ENCODE measurements at places on chromosomes 12 and 14.
A peak's percentile ranks its signal among the peaks of the same experiment; 100 is the strongest.

DNA sequence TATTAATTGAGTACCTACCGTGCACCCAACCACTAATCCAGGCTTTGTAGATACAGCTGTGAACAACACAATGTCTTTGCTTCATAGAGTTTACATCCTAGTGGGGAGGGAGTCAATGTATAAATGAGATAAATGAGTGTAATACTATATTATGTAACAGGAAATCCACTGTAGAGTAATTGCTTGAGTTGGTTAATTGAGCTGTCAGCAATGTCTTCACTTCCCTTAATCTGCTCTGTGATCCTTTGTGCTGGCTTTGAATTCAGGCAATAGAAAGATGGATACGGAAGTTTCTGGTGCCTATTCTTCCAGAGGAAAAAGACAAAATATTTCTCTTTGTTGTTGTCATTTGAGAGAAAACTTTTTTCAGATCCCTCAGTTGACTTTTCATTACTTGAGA, 104.0 kb upstream of the SLC16A7 start:
- no peak for DNase-seq

- no peak for DNase-seq
Observed at GRCh38 chr12:52600071-52600470, 1.2 kb downstream of the KRT72 start.

DNA sequence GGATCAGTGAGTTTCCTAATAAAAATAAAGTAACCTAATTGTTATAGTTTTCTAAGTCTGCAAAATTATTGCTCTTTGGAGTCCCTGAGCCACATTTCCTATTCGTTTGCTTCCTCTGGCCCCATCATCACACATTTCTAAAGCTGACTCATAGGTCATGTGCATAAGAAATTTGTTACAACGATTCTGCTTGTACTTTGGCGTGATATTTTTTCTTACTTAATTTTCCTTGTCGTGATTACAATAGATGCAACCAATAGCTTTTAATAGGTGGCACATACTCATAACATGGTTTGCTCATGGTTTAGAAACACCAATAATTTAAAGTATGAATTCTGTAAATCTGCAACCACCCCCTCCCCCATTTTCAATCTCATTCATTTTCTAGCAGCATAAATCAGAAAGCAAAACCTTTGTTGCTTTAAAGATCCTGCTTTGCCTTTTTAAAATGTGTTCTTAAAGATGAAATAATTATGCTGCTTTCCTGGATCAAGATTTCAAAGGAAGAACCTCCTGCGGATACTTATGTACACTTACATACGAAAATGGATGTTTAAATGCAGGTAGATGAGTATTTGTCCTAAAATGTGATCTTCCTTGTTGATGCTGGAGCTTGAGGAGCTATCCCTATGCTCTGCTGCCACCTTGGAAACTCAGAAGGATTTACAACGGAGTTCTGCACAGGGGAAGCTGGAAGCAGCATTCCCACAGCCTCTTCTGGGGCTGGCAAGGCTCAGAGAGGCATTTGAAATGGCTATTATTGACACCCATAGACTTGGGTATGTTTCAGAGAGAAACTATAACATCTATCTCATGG, 1.7 kb upstream of the FLRT2 start:
- DNase-seq: peak; percentile 61

DNA sequence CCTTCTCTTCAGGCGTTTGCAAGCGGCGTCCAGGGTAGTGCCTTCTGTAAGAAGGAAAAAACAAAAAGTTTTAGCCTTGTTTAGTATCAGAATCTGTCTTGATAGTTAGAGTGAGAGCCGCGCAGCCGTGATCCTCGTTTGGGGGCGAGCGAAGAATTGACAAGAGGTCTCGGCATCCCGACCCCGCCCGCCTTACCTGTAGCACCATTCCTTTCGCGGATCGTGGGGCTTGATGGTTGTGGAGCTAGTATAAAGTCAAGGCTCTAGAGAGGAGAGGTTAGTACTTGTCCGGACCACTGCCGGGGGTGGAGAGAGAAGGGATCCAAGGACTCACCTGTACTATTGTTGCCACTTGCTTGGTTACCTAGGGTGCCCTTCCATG, 494 bp downstream of the TMTC3 start:
- no peak for DNase-seq

- no peak for DNase-seq
Observed at GRCh38 chr14:78302841-78303240, 132.7 kb downstream of the NRXN3 start.

DNA sequence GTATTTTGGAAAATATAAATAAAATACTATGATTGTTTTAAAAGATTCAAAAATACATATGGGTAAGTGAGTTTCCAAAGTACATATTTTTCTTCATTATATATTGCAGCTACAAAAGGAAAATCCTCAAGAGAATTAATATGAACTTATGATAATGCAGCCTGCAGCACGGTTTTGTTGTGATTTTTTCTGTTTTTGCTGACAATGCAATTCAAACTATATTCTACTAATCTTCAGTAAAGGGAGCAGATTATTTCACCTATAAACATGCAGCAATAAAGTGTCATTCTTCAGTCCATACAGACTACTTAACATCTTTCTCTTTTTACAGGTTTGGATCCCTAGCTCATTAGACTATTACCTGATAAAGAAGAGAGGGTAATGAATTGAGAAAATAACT, 582.1 kb upstream of the MGAT4C start:
- no peak for DNase-seq

DNA sequence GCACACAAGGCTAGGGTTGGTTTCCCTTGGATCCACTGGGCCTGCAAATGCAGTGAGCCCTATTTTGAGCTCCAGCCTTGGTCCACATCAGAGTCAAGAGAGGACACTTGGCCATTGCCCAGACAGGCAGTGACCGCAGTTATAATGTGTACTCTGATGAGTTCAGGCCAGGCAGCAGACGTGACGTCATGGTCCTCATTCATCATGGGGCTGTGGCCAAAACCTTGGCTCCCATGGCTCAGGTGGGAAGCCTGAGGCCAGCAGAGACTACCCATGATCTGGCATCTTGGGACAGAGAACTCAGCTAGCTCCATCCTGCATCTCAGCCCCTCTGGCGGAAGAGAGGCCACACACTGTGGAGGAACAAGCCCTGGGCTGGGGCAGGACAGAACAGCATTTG, 16.4 kb downstream of the TMEM63C start:
- no peak for DNase-seq

GRCh38 chr14:71714225-71714624, 218.0 kb upstream of the RGS6 start:
- no peak for DNase-seq

DNA sequence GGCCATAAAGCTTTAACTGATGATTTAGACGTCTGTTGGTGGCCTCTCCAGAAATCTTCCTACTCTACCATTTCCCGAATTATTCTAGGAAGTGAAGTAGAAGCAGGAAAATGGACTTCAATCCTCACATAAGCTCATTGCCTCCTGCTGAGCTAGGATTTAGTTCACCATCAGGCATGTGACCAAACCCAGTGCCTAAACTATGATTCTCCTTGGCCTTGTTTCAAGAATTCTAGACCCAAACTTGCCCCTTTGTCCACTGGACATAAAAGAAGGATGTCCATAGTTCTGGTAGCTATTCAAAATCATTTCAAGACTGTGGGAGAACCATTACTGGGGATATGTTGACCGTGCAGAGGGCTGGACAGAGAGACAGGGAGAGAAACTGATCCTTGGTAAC, 105.8 kb downstream of the C12orf50 start:
- DNase-seq: no peak

- DNase-seq: no peak
Observed at GRCh38 chr12:130487636-130488357, 150.1 kb downstream of the PIWIL1 start.

- no peak for DNase-seq
Observed at GRCh38 chr14:26319139-26319864, 278.5 kb downstream of the NOVA1 start.

- no peak for DNase-seq
Observed at GRCh38 chr14:33734387-33734786, 216.5 kb downstream of the EGLN3 start.
